ENCODE measurements at places on chromosomes 6 and 20.

GRCh38 chr6:2512802-2513201 lies 237.9 kb downstream of the MYLK4 start:
- DNase-seq: no peak

DNA sequence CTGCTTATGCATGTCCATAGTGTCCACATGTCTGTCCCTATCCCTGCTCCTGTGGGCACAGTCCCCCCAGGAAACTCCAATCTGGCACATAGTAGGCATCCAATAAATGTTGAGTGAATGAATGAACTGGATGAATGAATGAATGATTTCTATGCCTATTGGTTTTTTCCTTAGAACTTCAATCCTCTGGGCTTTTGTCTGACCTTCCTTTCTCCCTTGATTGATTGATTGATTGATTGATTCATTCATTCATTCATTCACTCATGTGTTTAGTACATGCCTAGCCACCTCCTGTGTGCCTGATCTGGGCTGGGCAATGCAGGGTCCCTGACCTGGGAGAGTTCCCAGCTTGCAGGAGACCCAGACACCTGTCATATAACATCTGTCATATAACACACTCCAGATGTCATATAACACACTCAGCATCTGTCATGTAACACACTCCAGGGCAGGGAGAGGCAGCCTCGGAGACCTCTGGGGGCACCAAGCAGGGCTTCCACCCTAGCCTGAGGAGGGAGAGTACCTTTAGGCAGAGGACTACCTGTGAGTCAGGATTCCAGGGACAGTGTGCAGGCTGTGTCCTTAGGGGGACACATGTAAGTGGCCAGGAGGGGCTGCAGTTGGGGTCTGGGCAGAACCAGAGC lies 17.9 kb downstream of the VSTM2L start:
- DNase-seq: no peak

DNA sequence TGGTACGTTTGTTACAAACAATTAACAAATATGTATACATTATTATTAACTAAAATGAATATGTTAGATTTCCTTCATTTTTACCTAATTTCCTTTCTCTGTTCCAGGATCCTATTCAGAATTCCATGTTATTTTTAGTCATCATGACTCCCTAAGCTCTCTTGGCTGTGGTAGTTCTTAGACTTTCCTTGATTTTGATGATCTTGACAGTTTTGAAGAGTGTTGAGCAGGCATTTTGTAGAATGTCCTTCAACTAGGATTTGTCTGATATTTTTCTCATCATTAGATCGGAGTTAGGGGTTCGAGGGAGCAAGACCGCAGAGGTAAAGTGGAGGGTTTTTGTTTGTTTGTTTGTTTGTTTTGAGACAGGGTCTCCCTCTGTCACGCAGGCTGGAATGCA lies 44.3 kb upstream of the ZNF184 start:
- DNase-seq: no peak

- DNase-seq: no peak
These were observed 575 bp upstream of the MICAL1 start for GRCh38 chr6:109456111-109456583.

GRCh38 chr6:1892716-1893115 lies 283.0 kb downstream of the FOXC1 start:
- DNase-seq: no peak

DNA sequence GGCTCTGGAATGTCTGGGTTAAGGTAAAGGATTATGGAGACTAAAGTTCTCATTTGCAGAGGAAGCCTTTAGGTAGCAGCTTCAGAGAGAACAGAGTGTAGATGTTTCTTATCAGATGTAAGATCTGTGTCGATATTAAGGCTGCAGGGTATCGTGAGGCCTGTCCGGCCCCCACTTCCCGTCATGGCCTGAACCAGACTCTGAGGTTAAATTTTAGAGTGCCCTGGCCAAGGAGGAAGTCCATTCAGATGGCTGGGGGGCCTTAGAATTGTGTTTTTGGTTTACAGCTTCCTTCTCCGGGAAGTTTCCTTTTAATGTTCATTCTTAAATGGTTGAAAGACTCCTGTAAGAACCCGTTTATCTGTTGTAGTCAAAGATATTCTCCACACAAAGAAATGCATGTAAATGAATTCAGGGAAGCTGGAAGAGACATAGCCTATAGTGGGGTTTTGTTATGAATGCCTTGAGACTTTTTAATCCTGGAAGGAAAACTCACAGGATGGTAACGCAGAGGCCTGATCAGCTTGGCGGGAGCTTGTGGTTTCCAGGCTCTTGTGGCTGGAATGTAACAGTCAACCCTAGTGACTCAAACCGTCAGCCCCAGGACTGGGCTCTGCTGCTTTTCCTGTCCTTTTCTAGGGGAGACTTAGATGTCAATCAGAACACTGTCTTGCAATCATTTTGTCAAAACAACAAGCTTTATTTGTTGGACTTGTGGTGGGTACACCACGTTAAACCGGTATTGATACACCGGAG lies 34.7 kb downstream of the KIF25 start:
- DNase-seq: peak; percentile 75

DNA sequence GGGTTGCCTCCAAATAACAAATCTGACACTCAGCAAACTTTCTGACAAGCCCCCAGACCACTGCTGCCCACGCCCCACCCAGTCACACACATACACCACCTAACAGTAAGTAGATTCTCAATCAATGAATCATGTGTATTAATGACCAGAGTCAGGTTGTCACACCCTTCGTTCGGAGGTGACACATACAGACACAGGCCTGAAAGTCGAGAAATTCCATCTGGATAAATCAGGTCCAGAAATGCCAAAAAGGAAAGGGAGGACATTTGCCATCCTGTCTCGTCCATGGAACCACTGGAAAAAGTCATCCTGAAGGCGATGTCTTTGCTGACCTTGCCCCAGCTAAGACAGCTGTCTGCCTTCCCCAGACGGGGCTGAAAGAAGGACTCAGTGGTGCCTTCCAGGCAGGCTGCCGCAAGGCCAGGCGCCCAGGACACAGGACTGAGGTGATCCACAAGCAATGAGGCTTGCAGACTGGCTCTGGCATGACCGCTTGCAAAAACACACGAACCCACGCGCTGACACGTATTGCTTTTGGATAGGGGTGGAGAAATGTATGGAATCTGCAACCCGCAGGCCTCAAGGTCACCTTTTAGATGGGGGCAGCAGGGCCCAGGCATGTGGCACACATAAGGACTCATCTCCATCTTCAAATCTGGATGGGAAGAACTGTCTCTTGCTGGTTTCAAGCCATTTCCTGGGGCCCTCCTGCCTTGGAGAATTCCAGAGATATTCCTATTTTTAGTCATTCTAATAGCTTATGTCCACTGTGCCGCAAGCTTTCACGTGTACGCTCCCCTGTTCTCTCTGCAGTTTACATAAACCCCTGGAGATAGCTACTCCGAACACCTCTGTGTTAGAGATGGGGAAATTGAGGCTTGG lies 9.0 kb downstream of the NFATC2 start:
- DNase-seq: no peak

DNA sequence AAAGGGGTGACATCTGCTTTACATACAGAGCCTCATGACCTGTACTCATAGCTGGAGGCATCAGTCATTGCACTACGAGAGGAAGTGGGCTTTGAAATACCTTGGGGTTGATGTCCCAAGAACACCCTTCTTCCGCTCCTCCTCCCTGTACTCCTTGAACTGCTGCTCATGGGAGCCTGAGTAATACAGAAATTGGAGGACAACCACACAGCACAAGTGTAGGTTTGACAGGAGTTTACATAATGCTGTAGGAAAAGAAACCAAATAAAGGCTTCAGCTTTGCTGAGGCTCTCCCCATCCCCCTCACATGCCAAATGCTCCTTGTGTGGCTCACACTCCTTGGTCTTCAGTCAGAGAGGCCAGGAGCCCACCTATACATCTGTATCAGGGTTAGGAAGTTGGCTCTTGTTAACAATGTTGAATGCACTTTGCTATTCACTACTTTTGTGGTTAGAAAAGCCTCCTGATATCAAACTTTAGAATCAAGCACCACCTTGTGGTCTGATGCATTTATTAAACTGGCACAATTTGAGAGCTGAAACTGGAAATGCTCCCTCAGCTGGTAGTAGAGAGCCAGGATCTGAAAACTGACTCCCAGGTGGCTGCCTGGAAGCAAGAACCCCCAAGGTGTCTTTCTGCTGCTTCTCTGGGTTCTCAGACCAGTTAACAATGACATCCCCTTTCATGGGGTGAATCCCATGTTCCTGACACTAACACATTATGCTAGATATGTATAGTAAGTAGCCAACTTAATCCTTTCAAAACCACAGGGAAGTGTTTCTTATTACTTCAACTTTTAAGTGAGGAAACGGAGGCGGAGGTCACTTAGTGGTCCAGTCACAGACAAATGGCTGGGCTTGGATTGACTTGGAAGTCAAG lies 56.2 kb upstream of the EDN1 start:
- peak; percentile 64 for DNase-seq

DNA sequence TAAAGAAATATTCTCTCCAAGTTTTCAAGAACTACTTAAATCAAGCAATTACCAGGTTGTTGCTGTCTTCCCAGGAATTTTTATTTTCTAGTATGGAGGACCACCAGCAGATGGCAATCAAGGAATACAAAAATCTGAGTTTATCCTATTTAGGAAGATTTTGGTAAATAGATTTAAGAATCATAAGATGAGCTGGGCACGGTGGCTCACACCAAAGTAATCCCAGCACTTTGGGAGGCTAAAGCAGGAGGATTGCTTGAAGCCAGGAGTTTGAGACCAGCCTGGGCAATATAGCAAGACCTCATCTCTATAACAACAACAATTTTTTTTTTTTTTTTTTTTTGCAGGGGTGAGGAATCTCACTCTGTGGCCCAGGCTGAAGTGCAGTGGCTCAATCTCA lies 19.3 kb upstream of the SEC63 start:
- DNase-seq: no peak

GRCh38 chr6:160238278-160238711 lies 20.3 kb downstream of the SLC22A2 start:
- no peak for DNase-seq

- DNase-seq: no peak
These were observed 6.1 kb upstream of the FRK start for GRCh38 chr6:116066789-116067188.

DNA sequence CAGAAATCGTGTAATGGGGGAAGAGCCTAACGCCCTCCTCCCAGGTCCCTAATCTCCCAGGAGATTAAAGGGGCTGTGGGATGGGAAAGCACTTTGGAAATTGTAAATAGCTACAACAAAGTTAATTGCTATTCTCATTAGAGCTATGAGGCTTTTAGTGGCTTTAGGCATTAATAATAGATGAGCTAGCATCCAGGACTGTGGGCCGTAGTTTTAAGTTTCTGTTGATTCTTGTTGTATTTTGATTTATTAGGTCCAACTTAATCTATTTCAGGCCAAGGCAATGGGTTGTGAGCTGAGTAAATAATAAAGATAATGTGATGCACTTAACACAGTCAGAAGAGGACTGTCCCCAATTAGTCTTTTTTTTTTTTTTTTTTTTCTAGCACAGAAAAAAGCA lies 67.7 kb downstream of the ANKRD6 start:
- no peak for DNase-seq

- DNase-seq: no peak
These were observed 540.5 kb upstream of the JAG1 start for GRCh38 chr20:11214256-11214840.

DNA sequence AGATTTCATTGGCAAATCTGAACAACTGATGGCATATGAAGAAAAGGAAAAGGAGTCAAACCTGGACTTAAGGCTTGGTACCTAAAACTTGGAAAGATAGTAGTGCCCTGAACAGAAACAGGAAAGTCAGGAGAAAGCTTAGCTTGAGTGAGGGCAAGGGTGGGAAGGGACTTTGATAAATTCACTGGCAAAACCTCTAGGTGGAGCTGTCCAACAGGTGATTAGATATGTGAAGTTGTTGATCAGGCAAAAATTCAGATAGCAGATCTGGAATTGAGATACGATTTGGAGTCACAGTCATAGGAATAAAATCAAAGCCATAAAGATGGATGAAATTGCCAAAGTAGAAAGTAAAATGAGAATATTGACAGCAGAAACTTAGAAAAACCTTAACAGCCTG lies 16.1 kb upstream of the ZNF292 start:
- DNase-seq: no peak

- no peak for DNase-seq
These were observed 49.7 kb downstream of the KLHL31 start for GRCh38 chr6:53615633-53616449.

DNA sequence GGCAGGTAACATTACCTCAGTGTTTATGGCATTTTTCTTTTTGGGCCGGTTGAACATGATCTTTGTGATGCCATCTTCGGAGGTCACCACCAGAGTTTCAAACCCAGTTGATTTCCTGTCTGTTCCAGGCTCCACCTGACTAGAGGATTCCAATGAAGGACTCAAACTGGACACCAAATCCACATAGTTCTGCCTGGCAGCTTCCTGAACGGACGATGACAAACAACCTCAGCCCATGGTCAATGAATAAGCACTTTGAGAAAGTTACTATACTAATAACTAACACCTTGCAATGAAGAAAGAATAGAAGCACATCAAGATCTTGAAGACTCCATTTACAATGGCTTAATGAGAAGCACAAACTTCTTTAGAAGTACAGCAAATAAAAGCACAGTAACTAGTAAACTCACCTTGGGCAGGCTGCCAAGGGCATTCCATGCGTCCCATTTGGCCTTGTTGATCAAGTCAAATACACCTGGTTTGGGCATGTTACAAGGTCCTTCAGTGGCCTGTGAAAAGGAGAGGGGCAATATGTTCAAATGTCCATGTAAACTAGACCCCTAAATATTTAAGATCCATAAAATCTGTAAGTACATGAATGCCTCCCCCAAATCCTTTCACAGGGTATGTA lies 4.9 kb downstream of the ECI2 start:
- DNase-seq: no peak

- no peak for DNase-seq
These were observed 19.3 kb upstream of the COX7A2 start for GRCh38 chr6:75262716-75263400.

- DNase-seq: no peak
These were observed 35.2 kb downstream of the XRN2 start for GRCh38 chr20:21338291-21338690.

DNA sequence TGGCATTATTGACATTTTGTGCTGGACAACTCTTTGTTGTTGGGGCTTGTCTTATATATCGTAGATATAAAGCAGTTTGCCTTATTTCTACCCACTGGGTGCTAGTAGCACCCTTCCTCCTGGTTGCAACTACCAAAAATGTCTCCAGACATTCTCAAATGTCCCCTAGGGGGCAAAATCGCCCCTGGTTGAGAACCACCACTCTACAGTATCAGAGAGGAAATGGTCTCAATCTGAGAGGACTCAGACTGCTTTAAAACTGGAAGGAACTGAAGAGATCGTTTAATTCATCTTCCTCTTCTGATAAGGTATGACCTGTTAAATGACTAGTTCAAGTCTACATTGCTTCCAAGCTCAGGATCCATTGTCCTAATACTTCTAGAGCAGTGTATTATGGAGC lies 14.9 kb downstream of the SH3BGRL2 start:
- no peak for DNase-seq

- no peak for DNase-seq
These were observed 8.6 kb downstream of the CMTR1 start for GRCh38 chr6:37441651-37442050.

DNA sequence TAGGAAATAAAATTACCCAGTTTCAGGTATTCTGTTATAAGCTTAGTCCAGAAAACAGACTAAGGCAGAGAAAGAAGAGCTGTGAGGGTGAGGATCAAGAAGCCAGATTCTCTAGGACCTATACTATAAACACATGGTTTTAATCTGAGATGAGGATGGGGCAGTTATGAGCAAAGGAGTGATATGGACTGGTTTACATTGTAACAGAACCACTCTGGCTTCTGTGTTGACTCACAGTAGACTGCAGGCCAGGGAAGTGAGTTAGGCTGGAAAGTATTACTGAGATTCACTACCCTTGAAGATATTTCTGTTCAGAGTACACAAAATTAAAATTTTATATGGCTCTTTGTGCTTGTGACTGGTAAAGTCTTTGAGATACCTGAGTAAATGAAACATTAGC lies 3.2 kb upstream of the RWDD1 start:
- DNase-seq: no peak
